Stimulated activated CD8-positive, alpha-beta memory T cell treated with anti-CD3 and anti-CD28 coated beads, Interleukin-4, amount 100 ng/mL, for 24 hours (primary cell): ENCODE measurements at places on chromosomes 4 and X.

DNA sequence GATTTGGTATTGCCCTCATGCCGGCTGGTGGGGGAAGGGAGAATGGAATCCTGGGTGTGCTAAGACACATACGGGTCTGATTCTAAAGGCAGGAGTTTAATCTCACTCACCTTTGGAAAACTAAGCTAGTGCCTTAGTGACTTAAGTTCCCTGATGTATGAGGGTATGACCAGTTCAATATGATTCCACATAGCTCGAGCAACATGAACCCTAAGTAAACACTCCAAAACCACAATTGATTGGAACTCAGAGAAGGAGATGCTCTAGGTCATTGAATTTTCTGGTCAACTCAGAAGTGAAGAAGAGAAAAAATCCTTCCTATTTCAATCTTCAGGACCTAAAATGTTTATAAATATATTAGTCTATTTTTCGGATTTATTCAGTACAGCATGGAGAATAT, 420.1 kb upstream of the INTU start:
- no peak for DNase-seq

DNA sequence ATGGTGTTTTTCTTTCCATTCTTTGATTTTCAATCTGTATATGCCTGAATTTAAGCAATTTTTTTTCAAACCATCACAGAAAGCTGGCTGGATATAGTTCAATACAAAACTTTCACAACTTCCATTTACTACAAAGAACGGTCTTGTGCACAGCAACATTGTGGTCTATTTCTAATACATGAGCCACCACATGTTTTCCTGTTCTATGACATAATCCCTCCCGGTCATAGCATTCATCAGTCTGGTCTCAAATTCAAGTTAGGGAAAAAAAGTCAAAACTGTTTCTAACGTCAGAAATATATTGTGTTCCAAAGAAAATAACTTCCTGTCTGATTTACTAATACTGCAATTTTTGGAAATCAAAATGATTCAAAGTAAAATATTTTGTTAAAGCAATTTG, 7.5 kb upstream of the CXCL6 start:
- no peak for DNase-seq

GRCh38 chrX:2231570-2232192, 269.1 kb downstream of the DHRSX start:
- DNase-seq: no peak

DNA sequence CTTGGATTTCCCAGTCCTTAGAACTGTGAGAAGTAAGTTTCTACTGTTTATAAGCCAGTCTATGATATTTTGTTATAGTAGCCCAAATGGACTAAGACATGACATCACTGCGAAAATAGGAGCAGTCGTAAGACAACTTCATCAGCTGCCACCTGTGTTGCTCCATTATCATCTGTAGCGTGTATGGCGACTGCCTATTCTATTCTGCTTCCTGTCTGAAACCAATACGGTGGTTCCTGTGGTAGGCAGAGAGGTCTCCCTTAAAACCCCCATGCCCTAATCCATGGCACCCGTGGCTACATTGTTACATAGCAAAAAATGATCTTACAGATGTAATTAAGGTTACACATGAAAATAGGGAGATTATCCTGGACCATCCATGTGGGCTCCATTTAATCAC, 105.4 kb upstream of the FAT1 start:
- no peak for DNase-seq

- DNase-seq: no peak
Observed at GRCh38 chr4:37666625-37667071, 19.5 kb downstream of the RELL1 start.

DNA sequence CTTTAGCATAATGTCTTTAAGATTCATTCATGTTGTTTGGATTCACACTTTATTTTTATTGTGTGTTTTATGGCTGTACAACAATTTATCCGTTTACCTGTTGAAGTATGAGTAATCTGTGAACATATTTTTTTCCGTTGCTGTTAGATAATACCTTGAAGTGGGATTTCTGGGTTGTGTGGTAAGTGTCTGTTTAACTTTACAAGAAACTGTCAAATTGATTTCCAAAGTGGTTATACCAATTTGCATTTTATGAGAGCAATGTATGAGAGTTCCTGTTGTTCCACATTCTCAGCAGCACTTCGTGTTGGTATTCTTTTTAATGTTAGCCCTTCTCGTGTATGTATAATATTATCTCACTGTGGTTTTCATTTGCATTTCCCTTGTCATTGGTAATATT, 53.6 kb downstream of the USP53 start:
- no peak for DNase-seq

DNA sequence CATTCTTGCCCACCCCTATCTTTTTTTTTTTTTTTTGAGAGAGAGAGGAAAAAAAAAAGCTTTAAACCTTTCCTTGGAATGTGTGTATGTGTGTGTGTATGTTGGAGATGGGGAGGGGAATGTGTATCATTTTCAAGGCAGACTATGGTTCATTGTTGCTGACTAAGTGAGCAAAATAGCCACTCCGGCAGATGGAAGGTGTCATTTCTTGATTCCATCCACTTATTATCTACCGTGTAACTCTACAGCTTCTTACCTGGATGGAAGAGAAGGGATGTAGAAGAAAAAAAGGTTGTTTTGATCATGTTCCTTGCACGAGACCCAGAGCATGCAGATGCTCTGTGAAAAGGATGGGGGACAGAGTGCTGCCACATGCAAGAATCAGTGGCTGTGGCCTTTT, 5.9 kb upstream of the GK2 start:
- no peak for DNase-seq

- no peak for DNase-seq
Observed at GRCh38 chr4:163913571-163913970, 419.1 kb downstream of the TMA16 start.

DNA sequence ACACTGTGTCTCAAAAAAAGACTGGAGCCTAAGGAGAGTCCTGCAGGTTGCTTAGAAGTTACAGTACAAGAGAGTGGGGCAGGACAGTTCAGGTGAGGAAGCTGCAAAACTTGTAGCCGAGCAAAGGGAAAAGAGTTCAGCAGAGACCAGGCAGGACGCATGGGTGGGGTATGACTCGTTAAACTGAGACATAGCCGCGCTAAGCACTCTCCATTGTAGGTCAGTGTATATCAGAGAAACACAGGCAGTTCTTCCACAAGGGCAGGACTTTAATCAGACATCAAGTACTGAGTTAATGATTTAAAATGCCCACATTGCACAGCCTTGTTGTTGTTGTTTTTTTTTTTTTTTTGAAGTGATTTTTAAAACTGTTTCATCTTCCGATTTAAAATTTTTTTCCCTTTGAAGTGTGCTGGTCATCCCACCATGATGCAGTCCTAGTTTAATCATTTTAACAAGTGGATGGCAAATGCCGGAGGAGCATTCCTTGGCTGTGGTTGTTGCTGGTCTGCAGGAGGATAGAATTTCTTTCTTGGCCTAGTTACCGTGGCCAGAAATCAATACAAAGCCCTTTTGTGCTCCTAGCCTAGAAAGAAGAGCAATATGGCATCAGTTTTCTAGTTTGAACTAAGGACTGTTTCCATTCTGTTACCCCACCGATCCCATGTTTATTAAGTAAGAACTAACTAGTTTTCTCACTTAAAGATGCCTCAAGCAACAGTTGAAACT, 10.3 kb downstream of the LAP3 start:
- DNase-seq: no peak

DNA sequence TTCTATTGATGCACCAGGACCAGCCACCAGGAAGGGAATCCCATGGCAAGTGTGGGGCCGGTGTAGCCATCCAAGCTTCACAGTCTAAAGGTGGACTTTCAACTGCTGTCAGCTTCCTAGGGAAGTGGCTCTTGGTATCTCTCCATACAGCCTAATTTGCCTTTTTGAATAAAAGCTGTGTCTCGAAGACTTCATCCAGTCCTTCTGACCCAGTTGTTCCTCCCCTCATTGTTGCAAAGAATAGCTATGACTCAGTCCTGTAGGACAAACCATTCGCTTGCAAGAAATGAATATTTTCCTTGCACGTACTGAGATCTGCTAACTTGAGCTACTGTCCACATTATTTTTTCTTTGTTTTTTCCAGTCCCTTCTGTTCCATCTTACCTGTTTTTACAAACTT, 145.1 kb upstream of the CTSO start:
- no peak for DNase-seq

DNA sequence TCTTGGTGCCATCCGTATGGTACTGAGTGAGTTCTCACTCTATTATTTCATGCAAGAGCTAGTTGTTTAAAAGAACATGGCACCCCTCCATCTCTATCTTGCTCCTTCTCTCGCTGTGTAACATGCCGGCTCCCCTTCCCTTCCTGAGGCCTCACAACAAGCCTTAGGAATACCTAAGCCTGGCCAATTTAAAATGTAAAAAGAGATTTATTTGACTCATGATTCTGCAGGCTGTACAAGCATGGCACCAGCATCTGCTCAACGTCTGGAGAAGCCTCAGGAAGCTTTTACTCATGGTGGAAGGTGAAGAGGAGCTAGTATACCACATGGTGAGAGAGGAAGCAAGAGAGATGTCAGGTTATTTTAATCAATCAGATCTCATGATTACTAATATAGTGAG, 90.4 kb upstream of the NUDT10 start:
- DNase-seq: no peak

- DNase-seq: no peak
Observed at GRCh38 chrX:3479026-3479425, 132.6 kb upstream of the MXRA5 start.

- no peak for DNase-seq
Observed at GRCh38 chrX:148878371-148878770, 378.0 kb downstream of the AFF2 start.

DNA sequence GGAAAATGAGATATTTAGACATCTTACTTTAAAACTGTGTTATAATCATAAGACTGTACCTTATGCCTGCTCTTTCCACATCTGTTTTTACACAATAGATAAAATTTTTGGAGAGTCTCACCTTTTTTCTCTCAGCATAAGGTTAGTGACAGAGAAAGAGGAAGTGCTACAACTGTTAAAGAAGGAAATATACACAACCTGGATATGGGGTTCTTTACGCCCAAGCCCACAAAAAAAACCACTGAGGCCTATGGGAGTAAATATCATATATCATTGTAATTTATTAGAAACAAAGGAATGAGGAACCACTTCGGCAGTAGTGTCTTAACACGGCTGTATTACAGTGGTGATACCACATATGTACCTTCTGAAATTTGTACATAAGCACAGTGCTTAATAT, 265.9 kb upstream of the GK2 start:
- no peak for DNase-seq

DNA sequence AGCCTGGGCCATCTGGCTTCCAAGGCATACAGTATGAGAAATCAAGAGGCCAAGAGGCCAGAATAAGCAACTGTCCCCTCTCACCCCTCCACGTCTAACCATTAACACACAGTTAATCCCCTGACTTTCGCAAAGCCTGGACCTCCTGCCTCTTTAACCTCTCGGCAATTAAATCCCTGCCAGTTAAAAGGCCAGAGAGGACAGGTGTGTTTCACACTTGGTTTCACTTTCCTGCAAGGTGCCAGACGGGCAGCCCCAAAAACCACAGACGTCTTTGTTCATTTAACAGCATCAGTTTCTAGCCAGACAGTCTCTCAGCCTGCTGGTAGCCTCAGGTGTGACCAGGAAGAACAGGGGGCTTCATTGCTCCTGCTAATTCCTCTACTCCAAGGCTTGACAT, 91.1 kb upstream of the KIT start:
- DNase-seq: no peak

DNA sequence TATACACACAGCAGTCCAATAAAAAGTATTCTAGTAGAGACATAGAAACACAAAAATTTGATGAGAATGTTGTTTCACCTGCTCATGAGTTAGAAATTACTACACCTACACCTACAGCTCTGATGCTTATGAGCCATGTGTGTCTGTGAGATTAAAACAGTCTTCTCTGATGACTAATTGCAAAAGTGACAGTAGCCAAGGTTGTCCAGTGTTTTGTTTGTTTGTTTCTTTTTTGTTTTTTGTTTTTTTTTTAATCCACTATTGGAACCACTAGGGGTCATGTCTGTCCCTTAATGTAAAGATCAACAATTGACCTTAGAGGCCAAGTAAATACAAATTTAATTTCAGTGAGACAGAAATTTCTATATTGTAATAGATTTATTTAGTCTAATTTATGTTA, 423.1 kb downstream of the TEX13C start:
- DNase-seq: no peak

DNA sequence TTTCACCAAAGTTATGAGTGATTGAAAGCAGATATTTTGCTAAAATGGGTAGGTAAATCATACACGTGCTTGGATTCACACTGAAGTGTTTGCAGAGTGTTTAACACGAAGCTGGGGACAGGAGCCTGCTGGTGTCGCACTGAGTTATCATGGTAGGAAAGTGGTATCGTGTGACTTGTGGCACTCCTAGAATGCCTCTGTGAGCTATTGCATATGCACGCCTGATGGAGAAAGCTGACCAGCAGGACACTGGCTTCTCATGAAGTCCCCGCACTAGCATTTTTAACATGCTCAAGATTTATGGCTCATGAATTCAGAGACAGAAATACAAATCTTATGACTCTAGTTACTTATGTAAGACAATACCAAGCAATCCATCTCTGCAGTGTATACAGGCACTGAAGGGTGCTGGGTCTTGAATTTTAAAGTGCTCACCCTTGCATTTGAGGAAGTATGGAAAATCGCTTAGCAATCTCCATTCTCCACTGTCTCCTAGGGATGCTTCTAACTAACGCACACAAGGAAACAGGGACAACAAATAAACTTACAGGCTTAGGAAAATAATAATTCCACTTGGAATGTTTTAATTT, 19.8 kb downstream of the VCX3B start:
- no peak for DNase-seq

DNA sequence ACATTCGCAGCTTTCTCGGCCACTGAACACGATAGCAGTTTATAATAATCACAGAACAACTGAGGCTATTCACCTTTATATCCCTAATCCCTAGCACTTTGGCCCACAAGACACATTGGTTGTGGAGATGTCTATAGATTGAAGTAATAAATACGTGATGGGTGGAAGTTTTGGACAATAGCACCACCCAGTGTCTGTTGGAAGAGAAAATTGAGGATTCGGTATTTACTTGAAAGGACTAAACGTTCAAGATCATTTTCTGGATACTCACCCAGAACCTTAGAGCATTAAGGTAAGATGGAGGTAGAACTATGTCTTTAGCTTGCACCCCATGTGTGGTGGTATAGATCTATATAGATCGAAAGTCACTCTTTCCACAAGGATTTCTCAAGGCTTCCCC, 787 bp upstream of the TMSB15A start:
- DNase-seq: no peak

DNA sequence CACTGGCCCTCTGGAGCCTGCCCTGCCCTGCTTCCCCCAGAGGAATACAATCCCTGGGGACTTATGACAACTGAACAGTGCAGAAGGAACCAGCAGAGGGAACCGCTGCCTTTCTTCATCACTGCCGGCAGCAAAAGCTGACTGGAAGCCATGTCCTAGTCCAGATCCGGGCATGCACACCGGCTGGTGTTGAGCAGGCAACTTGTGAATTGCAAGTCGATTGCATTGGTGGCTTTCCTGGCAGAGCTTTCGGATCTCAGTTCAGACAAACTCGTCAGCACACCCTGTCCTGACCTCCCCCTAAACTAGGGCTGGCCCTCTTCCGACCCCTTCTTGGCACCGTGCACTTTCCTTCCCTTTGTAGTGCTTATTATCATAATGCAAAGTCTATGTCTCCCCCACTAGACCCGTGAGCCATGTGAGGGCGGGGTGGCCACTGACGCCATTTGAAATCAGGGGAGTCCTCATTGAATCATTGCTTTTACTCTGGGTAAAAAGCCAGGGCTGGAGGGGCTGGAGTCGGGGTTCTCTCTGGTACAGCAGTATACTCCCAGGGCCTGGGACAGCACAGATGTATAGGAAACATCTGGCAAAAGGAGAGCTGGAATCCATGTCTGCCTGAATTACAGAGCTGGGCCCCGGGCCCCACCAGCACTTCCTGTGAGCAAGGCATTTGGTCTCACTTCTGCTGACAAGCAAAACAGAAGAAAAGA, 1.8 kb downstream of the ARHGAP4 start:
- DNase-seq: no peak
